ENCODE measurements at places on chromosomes 4 and X.

DNA sequence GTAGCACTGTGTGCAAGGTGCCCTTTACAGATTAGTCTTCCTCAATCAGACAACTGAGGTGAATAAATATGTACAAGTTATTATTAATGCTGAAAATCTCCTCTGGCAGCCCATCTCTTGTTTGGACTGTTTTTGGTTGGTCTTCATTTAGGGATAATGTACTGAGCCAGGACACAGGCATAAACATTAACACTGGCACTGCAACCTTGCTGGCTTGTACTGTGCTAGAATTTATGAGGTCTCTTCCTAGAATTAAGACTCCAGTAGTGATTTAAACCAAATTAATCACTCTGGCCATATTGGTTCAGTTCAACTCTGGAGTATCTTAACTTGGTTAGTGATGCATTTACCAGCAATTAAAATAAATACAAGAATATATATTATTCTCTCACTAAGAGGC, 244.7 kb upstream of the GK2 start:
- no peak for DNase-seq

GRCh38 chr4:4413806-4414205, 26.9 kb downstream of the NSG1 start:
- DNase-seq, result no peak

DNA sequence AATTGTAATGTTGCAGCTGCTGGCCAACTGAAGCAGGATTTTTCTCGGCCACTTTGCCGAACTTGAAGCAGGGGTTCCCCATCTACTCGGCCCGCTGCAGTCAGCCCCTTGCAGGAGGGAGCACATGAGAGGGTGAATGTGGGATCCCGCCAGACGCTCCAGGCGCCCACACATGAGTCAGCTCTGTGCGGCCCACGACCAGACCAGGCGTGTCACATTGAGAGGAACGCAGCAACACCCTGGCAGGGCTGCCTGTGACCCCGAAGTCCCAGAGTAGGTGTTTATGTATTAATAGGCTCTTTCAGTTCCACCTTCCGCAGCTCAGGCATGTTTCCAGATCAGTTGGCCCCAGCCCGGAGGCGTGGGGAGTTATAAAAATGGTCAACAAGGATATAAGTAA, 344.7 kb upstream of the PABPC4L start:
- DNase-seq, result no peak

- no peak for DNase-seq
Measured at GRCh38 chr4:12689457-12689856, 794.7 kb downstream of the RAB28 start.

- no peak for DNase-seq
Measured at GRCh38 chrX:41118156-41118555, 32.9 kb downstream of the USP9X start.

All from stimulated activated CD8-positive, alpha-beta memory T cell treated with anti-CD3 and anti-CD28 coated beads, Interleukin-15, amount 100 ng/mL, for 48 hours (primary cell).